Esophagus squamous epithelium (tissue), 5 donors: ENCODE measurements at places on chromosomes 7 and 10. TPM values are rescaled to one million over a fixed set of nuclear protein-coding genes. Genes with fewer than 3 reads are reported as not detected.

GRCh38 chr7:134075799-134076198, 51.3 kb upstream of the LRGUK start:
- no peaks in the 10 kb centered on the region for H3K36me3 ChIP-seq
- no peak overlapping the region for H3K27ac ChIP-seq
- H3K27me3 ChIP-seq: no peaks in the 10 kb centered on the region
- no peak for DNase-seq
- H3K4me1 ChIP-seq: no peaks in the 10 kb centered on the region

GRCh38 chr7:95906851-95907250, 134.5 kb downstream of the DYNC1I1 start:
- no peak overlapping the region for H3K4me3 ChIP-seq
- H3K36me3 ChIP-seq: no peaks in the 10 kb centered on the region
- H3K4me1 ChIP-seq: no peaks in the 10 kb centered on the region
- H3K27me3 ChIP-seq: no peaks in the 10 kb centered on the region
- no peak overlapping the region for H3K27ac ChIP-seq

DNA sequence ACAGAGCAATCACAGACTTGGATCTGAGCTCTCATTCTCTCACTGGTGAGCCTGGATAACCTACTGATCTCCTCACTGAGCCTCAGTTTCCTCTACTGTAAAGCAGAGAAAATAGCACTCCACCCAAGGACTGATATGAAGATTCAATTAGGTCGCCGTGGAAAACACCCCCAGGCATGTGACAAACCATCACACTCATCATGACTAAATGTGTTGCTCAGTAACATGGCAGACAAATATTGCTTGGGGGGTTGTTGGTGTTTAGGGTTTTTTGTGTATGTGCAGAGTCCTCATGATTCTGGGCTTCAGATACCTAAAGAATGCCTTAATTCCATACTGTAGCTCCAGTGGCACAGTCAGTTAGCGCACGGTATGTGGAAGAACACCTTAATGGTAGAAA, 122.1 kb upstream of the TCF7L2 start:
- no peaks in the 10 kb centered on the region for H3K36me3 ChIP-seq
- no peak overlapping the region for H3K4me3 ChIP-seq
- H3K4me1 ChIP-seq: peaks cover 6% of the 10 kb centered on the region

DNA sequence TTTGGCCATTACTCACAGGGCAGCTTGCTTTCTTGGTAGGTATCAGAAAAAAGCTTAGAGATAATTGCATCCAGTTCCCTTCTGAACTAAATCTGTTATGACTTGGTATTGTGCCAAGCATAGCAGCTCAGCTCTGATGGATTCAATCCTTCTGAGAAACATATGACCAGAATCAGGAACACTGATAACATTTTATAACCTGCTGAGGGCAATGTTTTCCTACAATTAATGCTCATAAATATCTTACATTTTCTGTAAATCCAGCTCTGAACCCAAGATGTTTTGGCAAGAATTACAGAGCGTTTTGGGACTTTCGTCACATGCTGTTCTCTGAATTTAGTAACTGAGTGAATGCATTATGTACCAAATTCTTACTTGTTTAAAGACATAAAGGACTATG, 167.8 kb downstream of the KIF20B start:
- no peaks in the 10 kb centered on the region for H3K4me1 ChIP-seq
- H3K4me3 ChIP-seq: no peak overlapping the region
- no peaks in the 10 kb centered on the region for H3K27me3 ChIP-seq
- no peak overlapping the region for H3K27ac ChIP-seq
- no peaks in the 10 kb centered on the region for H3K36me3 ChIP-seq
- no peak for DNase-seq

DNA sequence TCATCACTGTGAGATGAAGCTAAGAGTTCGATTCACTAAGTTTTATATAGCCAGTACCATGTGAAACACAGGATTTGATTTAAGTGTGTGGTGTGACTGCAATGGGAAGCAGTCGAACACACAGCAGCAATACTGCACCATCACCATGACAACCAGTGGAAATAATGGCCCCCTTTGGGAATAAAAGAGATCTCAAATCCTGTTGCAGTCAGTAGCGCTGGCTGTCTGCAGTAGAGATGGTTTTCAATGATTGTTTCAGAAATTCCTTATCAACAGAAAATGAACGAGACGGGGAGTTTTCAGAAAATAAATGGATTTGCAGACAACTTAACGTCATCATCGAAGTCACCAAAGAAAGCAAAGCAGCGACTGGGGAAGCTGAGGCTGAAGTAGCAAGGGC, 91.0 kb downstream of the PTPRE start:
- H3K27me3 ChIP-seq: no peaks in the 10 kb centered on the region
- no peak overlapping the region for H3K27ac ChIP-seq
- H3K4me3 ChIP-seq: no peak overlapping the region
- DNase-seq: no peak
- H3K36me3 ChIP-seq: no peaks in the 10 kb centered on the region
- peaks cover 8% of the 10 kb centered on the region for H3K4me1 ChIP-seq

GRCh38 chr7:32223071-32223650, 153.0 kb upstream of the PDE1C start:
- no peaks in the 10 kb centered on the region for H3K36me3 ChIP-seq
- DNase-seq: no peak
- H3K4me1 ChIP-seq: no peaks in the 10 kb centered on the region
- no peak overlapping the region for H3K4me3 ChIP-seq
- H3K27ac ChIP-seq: no peak overlapping the region
- H3K27me3 ChIP-seq: no peaks in the 10 kb centered on the region

DNA sequence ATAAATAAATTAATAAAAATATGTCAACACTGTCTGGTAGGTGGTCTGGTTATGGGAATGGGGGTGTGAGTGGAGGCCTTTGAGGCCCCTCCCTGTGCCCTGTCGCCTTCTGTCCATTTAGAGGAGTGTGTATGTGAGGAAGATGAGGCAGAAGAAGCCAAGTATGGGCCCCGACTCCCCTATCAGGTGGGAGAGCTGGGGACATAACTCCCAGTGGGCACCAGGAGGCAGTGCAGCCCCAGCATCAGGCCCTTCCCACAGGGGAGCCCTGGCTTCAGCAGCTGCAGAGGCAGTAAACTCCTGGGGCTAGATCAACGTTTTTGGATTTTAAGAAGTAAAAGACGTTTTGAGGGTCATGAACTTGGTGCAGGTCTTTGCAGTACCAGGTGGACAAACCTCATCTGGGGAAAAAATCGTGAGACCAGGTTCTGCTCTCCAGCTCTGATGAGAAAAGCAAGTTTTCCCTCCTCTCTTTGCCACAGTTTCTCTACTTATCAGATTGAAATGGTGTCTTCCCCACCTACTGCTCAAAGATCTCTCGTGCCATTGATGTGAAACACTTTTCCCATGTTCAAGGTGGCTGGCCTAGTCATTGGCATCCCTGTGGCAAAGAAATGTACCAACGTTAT, 167.8 kb upstream of the EEPD1 start:
- H3K4me1 ChIP-seq: no peaks in the 10 kb centered on the region
- H3K36me3 ChIP-seq: no peaks in the 10 kb centered on the region
- no peak overlapping the region for H3K4me3 ChIP-seq
- peak; percentile 14 for DNase-seq

DNA sequence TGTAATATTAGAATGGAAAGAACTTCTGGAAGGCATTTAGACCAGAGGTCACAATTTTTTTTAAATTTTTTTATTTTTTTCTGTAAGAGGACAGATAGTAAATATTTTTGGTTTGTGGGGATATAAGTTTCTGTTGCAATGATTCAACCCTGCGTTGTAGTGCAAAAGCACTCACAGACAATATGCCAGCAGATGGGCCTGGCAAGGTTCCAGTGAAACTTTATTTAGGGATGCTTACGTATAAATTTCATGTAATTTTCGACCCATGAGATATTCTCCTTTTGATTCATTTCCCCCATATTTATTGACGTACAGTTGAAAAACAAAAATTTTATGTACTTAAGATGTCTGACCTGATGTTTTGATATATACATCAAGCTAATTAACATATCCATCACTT, 72.8 kb upstream of the NMT2 start:
- H3K4me1 ChIP-seq: peaks cover 12% of the 10 kb centered on the region
- no peaks in the 10 kb centered on the region for H3K27me3 ChIP-seq
- H3K4me3 ChIP-seq: no peak overlapping the region
- H3K36me3 ChIP-seq: no peaks in the 10 kb centered on the region

GRCh38 chr7:11589251-11589650, 242.7 kb downstream of the THSD7A start:
- no peak overlapping the region for H3K27ac ChIP-seq
- no peaks in the 10 kb centered on the region for H3K4me1 ChIP-seq
- H3K27me3 ChIP-seq: no peaks in the 10 kb centered on the region
- no peak for DNase-seq

DNA sequence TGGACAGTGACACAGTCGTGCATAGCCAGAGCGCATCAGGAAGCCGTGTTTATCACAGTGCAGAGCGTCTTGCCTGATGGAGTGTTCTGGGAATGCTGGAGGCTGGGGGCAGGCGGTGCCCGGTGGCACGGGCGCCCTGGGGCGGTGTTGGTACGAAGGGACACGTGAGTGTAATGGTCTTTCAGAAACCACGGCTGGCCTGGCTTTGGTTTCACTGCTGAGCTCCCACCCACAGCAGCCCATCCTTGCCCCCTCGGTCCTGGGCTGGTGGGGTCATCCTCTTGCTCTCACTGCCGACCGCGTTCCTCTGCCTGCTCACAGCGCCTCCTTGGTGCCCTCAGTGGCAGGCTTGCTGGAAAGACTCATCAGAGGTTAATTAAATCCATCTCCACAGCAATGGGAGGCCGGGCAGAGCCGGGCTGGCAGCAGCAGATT, 50.6 kb downstream of the NKX6-2 start:
- no peaks in the 10 kb centered on the region for H3K27me3 ChIP-seq
- DNase-seq: no peak
- no peaks in the 10 kb centered on the region for H3K36me3 ChIP-seq
- no peak overlapping the region for H3K4me3 ChIP-seq
- H3K27ac ChIP-seq: no peak overlapping the region

DNA sequence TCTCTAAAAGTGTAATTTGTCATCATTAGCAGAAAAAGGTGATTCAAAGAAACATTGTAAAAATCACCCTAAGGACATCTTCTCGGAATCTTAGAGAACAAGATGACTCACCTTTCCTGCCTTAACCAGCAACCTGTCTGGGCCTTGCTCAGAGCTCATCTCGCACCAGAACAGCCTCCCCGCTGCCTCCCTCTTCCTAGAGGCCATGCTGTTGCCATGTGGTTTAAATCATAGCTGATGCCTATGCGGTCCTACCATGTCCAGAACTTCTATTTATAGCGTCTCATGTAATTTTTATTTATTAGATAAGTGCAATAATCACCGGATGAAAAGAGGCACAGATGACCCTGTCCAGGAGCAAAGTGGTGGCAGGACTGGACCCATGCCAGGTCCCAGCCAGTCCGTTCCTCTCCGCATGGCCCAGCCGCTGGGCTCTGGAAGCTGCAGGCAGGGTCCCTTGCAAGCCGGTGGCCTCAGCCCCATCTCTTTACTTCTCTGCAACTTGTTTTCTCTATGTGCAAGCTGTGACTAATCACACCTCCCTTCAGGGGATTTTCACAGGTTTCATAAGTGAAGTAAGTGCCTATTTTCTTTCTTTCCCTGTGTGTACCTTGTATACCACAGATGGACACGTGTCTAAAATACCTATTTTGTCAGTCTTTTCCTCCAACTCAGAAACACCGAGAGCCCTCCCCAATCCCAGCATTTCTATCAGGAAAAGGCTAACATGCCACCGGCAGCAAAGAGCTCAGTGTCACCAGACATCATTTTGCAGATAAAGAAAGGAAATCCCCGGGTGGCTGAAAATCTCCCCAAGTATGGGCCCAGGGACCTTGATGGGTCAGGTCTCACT, 27.1 kb downstream of the KLF6 start:
- no peak for DNase-seq
- H3K27ac ChIP-seq: peak overlapping the region; percentile 80
- H3K4me1 ChIP-seq: peaks cover 26% of the 10 kb centered on the region
- H3K36me3 ChIP-seq: no peaks in the 10 kb centered on the region

- DNase-seq: no peak
- no peak overlapping the region for H3K27ac ChIP-seq
- H3K4me1 ChIP-seq: no peaks in the 10 kb centered on the region
- no peaks in the 10 kb centered on the region for H3K27me3 ChIP-seq
- H3K4me3 ChIP-seq: no peak overlapping the region
Observed at GRCh38 chr7:19747740-19748339, 25.6 kb downstream of the TMEM196 start.

GRCh38 chr10:88162852-88163251, 299.4 kb downstream of the PTEN start:
- peaks cover 7% of the 10 kb centered on the region for H3K4me1 ChIP-seq
- no peak for DNase-seq
- no peaks in the 10 kb centered on the region for H3K36me3 ChIP-seq
- no peak overlapping the region for H3K4me3 ChIP-seq
- no peak overlapping the region for H3K27ac ChIP-seq
- no peaks in the 10 kb centered on the region for H3K27me3 ChIP-seq

GRCh38 chr10:88413412-88413811, 169.7 kb downstream of the RNLS start:
- H3K4me3 ChIP-seq: no peak overlapping the region
- no peaks in the 10 kb centered on the region for H3K36me3 ChIP-seq
- H3K27me3 ChIP-seq: no peaks in the 10 kb centered on the region
- DNase-seq: no peak
- H3K4me1 ChIP-seq: no peaks in the 10 kb centered on the region
- H3K27ac ChIP-seq: no peak overlapping the region

DNA sequence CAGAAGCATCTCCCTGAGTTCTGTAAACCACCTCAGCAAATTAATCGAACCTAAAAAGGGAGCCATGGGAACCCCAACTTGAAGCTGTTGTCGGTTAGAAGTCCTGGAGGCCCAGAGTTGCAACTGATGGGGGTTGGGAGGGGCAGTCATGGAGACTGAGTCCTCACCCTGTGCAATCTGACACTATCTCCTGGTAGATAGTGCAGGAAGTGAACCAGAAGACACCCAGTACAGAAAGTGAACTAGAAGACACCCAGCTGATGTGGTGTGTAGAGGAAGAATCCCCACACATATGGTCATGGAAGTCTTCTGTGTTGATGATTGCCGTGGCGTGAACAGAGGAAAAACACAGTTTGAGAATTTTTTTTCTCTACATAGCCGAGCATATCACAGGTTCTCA, 58.8 kb upstream of the SRRM3 start:
- H3K27ac ChIP-seq: no peak overlapping the region
- H3K36me3 ChIP-seq: no peaks in the 10 kb centered on the region
- DNase-seq: no peak
- no peaks in the 10 kb centered on the region for H3K27me3 ChIP-seq
- H3K4me3 ChIP-seq: no peak overlapping the region

DNA sequence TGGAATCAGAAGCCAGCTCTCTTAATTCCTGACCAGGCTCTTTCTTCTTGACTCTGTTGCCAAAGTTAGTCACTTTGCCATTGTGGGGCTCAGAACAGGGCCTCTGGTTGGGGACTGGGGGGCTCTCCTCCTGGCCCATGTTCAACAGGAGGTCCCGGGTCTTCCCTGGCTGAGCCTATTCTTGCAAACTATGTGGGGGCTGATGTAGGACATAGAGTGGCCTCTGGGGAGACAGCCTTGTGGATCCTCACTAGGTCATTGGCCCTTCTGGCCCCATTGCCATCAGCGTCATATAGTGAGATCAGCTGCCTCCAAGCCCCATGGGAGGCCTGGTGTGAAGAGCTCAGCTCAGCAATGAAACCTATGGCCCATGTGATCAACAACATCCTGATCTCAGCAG, 77.6 kb upstream of the LEP start:
- H3K36me3 ChIP-seq: no peaks in the 10 kb centered on the region
- H3K27me3 ChIP-seq: peaks cover 96% of the 10 kb centered on the region
- H3K4me3 ChIP-seq: no peak overlapping the region
- no peak overlapping the region for H3K27ac ChIP-seq
- DNase-seq: no peak
- H3K4me1 ChIP-seq: peaks cover 19% of the 10 kb centered on the region

EBLN1 gene
- total RNA-seq: not detected

SRRM3 gene
- total RNA-seq: 22.4 TPM

ADAM8 gene
- 3.5 TPM for total RNA-seq

HYAL4 gene
- total RNA-seq: not detected

PAPOLB gene
- total RNA-seq: 0.38 TPM

HGF gene
- 4.4 TPM for total RNA-seq

ITIH5 gene
- 3.2 TPM for total RNA-seq

SEMA3C gene
- 19.5 TPM for total RNA-seq
